ENCODE measurements at places on chromosomes 3 and 15. TPM values are rescaled to one million over a fixed set of nuclear protein-coding genes. Genes with fewer than 3 reads are reported as not detected.

DNA sequence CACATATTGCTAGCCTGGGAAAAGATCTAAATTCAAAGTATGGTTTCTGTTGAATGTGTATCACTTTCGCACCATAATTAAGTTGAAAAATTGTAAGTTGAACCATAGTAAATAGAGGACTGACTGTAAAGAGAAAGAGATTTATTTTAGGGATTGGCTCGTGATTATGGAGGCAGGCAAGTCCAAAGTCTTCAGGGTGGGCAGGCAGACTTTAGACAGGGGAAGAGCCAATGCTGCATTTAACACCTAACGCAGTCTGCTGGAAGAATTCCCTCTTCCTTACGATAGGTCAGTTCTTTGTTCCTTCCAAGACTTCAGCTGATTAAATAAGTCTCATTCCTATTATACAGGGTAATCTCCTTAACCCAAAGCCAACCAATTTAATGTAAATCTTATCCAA is 15.8 kb downstream of the C3orf85 start:
- DNase-seq, result no peak

DNA sequence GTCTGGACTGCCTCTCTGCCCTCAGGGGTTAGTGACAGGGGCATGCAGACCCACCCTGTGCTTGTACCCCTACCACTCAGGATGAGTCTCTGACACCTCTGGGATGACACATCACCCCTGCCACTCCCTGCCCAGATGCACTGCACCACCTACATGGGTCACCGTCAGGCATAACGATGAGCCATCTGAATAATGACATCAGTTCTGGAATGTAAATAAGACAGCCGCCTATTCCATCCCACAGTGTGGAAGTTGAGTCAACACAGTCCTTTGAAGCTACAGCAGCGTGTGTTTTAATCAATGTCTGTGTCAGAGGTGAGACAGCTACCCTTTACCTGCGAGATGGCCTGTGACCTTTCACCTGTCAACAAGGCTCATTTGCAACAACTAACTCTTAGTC is 268.7 kb upstream of the ARRDC4 start:
- no peak for DNase-seq

DNA sequence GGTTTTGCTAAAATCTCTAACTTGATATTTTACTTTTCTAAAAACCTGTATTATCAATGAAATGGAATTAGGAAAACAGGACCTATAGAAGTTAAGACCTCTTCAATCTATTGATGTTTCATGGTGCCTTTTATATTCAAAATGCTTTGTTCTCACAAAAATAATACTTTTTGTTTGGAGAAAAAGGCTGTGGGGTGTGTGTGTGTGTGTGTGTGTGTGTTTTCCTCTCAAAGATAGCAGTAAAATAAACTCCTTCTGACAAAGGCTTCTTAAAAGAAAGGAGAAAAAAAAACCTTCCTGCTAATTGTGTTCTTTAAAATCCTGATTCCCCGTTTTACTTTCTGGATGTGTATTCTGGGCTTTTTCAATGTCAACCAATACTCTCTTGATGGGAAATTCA is 54.5 kb downstream of the RBM6 start:
- DNase-seq, result no peak

DNA sequence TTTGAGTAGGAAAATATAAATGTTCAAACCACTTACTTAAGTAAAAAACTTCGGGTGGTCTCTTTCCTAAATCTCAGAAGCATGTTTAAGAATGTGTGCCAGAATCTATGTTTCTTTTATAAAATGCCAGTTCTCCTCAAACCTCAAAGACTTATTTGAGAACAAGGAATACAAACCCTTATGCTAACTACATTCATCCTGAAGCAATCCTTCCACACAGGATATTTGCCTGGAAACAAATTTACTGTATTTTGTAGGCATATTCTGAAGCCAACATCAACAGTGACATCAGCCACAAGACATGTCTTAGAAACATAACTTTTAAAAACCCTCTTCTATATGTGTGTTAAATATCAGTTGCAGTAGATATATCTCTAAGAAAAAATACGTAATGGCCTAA is 1077.0 kb downstream of the ROBO1 start:
- no peak for DNase-seq

GRCh38 chr15:31324186-31324585 is 2.4 kb upstream of the KLF13 start:
- DNase-seq, result no peak

DNA sequence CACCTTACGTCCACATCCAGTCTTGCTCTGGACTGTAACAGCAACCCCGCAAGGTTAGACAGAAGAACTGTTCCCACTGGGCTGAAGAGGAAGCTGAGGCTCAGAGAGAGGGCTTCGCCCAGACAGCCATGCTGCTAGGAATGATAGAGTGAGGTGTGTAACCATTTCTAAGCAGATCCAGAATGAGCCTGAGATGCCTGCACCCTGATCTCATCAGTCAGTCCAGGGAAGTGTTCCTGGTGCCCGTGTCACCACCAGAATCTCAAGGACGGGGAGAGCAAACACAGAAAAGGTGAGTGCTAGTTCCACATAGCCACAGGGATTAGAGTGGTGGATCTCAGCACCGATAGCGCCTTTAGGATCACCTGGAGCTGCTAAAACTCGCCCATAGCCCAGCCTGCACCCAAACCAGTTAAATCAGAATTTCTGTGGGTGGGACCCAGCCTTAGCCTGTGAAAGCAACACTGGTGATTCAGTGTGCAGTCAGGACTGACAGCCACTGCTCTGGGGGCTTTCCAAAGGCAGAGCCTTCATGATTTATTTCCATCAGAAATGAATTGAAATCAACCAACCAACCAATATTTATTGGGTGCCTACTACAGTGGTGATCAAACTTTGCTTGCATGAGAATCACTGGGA is 12.3 kb downstream of the ISLR start:
- DNase-seq, result no peak

DNA sequence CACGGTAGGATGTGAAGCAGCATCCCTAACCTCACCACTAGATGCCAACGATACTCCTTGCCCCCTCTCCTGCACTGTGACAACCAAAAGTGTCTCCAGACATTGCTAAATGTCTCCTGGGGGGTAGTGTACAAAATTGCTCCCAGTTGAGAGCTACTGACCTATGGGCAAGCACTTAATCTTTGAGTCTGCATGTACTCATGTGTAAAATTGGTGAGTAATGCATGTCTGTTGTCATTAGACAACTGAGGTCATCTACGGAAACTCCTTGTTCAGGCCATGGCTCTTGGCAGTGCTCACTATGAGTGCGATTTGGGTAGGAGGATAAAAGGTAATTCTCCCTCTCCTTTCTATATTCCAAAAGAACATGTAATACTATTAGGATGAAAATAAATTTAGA is 29.2 kb downstream of the PDHB start:
- DNase-seq, result peak; percentile 50

GRCh38 chr15:80404761-80405553 is 775 bp downstream of the ARNT2 start:
- no peak for DNase-seq

DNA sequence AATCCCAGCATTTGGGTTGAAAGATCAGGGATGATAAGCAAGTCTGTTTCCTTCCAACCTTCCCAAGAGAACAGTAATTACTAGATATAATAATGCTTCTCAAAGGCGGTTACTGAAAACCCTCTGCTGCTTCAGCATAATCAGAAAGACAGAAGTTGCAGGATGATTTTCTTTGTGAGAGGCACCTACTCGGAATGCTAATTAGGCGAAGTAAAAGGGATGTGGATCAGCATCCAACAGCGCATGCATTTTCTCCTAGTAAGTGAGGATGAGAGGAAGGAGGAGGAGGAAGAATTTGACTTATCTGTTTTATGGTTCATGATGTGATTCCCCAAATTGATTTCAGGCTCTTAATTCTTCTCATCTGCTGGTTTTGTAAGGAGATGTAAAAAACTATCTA is 118.0 kb downstream of the CACNA2D3 start:
- DNase-seq, result no peak

GRCh38 chr3:128358156-128358895 is 108.4 kb downstream of the DNAJB8 start:
- DNase-seq, result no peak

GRCh38 chr15:63190769-63191649 is 1.6 kb downstream of the RAB8B start:
- DNase-seq, result no peak

DNA sequence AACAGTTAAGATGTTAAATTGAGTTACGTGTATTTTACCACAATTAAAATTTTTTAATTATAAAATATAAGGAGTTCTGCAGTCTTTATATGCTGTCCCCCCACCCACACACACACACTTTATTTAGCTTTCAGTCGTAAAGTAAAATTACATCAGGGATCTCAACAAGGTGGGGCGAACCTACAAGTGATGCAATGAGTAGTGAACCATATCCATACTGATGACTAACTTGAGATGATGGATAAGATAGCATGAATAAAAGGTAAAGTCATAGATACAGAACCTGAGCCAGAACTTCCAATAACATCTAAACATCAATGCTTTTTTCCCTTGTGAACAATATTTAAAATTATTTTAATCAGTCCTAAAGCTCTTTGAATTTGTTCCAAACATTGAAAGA is 77.2 kb downstream of the VPS13C start:
- no peak for DNase-seq

DNA sequence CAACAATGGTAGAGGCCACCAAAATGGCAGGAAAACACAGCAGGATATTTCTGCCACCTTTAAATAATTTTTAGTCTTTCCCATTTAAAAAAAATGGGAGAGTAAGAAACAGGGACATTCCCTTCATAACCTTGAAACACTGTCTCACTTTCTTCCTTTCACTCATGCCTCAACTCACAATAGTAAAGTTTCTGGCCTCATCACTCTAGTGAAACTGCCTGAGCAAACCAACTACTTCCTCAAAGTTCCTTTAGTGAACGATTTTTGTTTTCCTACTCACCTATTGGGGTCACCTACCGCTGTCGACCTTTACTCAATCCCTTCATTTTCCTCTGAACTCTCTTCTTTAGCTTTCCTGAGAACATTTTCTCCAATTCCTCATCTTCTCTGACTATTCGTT is 33.0 kb downstream of the SHC4 start:
- DNase-seq, result no peak

GRCh38 chr15:92120094-92120795 is 266.7 kb downstream of the SLCO3A1 start:
- DNase-seq, result no peak

DNA sequence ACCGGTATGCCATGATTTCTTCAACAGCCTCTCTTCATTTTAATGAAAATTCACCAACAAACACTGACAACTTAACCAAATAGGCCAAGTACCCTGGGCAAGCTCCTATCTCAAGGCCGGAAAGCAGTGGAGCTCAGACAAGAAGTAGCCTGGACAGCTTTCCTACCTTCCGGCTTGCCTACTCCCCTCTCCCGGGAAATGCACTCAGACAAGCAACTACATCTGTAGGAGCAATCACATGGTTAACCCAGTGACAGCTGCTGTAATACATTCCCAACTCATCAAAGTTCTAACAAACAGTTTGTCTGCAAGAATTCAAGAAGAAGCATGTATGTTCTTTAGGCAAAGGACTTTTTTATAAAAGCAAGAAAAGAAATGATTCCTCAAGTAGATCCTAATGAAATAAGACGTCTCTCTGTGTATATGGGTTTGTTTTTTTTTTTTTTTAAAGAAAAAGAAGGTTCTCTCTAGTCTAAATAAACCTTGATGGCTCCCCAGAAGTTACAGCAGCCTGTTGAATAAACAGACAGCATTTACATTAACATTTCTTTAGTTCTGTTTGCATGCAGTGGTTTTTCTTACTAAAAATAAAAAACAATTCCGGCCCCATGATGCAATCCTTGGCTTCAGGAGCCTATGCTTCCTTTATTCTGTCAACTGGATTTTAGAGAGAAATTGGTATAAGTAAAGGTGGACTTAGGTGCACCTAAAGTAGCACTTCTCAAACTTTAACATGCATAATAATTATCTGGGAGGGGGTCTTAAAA is 278.7 kb downstream of the NEK10 start:
- no peak for DNase-seq

- DNase-seq, result no peak
These were observed 731.4 kb downstream of the PLOD2 start for GRCh38 chr3:145429546-145429945.

DNA sequence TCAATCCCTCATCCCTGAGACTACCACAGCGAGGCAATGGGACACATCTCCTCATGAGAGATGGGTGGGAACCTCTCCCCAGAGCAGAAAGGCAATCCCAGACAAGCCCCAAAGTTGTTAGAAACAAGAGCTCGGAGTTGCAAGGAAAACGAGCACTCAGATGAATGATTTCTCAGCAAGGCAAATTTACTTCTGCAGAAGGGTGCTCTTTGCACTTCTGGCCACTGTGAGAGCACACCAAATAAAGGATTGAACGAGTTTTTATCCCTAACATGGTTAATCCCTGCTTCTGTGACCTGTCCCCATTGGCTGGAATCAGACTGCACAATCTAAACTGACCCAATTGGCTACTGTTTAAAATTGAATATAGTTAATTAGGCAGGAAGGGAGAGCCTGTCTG is 339.1 kb upstream of the POU1F1 start:
- no peak for DNase-seq

DNA sequence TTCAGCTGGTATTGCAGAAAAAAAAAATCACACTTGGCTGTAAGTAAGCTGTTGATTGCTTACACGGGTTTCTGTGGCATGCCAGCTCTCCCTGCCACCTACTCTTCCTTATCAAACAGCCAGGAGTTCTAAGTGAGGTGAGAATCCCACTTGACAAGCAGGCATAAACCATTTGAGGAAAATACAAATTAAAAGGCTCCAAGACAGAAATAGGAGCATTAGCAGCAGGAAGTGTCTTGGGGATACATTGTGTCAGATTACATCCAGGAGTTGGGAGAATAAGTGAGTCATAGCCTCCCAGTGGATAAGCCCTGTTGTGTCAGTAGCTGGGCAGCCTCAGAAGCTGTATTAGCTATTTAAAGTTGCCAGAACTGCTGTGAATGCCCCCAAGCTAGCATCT is 256.0 kb downstream of the CNTN4 start:
- DNase-seq, result peak; percentile 26

DNA sequence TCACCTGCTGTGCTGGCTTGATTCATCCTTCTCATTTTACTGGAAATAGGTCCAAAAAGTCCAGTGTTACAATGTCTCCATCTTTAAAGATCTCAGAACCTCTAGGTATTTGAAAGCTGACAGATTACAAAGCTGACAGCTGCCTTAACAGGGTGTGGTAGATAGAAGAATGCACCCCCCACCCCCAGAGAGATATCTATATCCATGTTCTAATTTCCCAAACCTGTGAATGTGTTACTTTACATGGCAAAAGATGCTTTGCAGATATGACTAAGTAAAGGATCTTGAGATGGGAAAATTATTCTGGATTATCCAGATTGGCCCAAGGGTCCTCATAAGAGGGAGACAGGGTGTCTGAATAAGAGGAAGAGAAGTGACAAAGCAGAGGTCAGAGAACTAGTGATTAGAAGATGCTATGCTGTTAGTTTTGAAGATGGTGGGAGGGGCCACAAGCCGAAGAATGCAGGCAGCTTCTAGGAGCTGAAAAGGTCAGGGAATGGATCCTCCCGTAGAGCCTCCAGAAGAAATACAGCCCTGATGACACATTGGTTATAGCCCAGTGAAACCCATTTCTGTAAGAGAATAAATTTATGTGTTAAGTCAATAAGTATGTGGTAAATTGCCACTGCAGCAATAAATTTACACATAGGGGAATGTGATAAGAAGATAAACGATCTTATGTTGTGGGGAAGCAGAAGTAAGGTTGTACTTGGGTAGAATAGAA is 21.5 kb upstream of the FSTL1 start:
- DNase-seq, result no peak

- DNase-seq, result no peak
These were observed 2.2 kb downstream of the BMF start for GRCh38 chr15:40106203-40107161.

The MORC1 gene
- not detected for total RNA-seq

The CD200R1 gene
- total RNA-seq, result not detected

The TMC3 gene
- not detected for total RNA-seq

The MAP4 gene
- 120 TPM for total RNA-seq

The RASL12 gene
- total RNA-seq, result not detected

The FETUB gene
- total RNA-seq, result 0.36 TPM
